ENCODE measurements at places on chromosomes 16 and 17.

DNA sequence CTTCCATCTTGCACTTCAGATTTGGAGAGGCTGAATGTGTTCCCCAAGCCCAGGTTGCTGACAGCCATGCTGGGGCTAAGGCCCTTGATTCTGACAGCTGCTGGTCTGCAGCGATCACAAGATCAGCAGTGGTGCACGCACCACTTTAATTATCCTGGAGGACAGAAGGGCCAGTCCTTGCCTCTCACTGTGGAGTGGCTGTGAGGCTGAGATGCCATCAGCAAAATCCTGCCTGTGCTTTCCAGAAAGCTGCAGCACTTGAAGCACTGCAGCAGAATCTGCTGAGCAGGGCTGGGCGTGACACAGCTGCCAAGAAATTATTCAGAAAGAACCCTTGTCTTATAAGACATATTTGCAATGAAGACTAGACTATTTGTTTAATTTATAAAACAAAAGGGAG, 37.1 kb downstream of the NUP93 start:
- no peak for DNase-seq

DNA sequence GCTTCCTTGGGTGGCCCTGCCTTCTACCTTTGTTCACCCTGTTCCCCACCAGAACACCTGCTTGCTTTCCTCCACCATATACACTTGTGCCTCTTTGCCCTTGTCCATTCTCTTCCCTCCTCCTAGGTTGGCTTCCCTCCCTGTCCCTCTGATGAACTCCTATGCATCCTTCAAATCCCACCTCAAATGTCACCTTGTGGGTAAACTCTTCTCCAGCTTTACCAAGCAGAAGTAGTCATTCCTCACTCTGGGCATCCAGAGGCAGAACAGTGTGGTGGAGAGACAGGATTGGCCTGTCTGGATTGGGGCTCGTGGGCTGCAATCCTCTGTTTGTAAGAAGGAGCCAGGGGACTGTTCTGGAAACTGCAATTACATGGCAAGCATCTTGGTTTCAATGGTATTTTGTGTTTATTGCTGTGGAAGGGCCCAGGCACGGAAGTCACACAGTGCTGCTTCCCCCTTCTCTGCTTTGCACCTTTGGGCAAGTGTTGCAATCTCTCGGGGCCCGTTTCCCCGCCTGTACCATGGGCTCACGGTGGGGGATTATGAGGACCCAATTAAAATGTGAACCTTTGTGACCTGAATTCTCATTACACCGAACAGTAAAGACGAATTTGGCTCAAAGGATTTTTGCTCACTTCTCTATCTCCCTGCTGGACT, 21.9 kb upstream of the NXPH3 start:
- no peak for DNase-seq

GRCh38 chr17:38605841-38606645, at the start of gene SRCIN1:
Gene SRCIN1, minus strand, starts transcription at chr17:38605952. Its CDS starts 247 bp downstream, at chr17:38605705.
- DNase-seq, result no peak

- DNase-seq, result no peak
Observed at GRCh38 chr17:49545806-49546545, 29.7 kb upstream of the NXPH3 start.

GRCh38 chr17:40061609-40062038, 1.1 kb upstream of the THRA start:
- DNase-seq, result no peak

DNA sequence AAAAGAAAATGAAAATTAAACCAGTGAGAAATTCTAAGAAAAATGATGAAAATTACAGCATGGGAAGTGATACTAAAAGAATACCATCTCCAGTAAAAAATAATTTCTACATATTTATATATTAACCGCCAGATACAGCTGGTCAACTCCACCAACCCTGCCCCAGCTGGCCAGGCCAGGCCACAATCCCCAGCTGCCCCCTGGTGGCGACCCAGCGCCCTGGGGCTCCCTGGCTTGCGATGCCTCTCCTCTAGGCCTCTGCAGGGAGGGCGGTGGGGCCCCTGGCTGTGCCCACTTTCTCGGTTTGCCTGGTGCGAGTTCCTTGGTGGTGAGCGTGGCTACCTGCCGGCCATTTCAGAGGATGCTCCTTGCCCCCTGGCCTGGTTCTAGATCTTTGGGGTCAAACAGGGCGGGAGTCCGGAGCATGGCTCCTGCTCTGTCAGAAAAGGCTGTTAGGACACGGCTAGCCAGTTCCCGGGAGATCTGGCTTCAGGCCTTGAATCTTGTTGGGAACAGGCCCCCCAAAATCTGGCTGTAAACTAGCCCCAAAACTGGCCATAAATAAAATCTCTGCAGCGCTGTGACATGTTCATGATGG, 14.5 kb downstream of the GLIS2 start:
- DNase-seq, result peak; percentile 41

- no peak for DNase-seq
Observed at GRCh38 chr16:15605839-15606517, 37.0 kb downstream of the MARF1 start.

- no peak for DNase-seq
Observed at GRCh38 chr17:8091033-8091687, 3.6 kb upstream of the ALOX12B start.

DNA sequence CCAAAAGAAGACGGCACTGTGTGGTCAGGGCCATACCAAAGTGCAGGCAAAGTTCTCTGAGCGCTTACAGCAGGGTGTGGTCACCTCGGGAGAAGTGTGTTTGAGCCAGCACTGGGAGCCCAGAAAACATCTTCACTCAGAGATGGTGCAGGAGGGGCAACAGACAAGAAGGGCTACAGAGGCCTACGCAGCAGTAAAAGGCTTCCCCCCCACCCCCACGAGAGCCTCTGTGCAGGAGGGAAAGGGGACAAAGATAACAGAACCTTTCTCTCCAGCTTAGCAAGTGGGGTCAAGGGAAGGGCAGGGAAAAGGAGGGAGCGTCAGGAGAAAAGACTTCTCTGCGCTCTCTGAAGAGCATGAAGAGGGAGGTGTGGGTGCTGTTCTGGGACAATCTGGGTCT, 2.8 kb downstream of the VAT1 start:
- DNase-seq, result no peak

DNA sequence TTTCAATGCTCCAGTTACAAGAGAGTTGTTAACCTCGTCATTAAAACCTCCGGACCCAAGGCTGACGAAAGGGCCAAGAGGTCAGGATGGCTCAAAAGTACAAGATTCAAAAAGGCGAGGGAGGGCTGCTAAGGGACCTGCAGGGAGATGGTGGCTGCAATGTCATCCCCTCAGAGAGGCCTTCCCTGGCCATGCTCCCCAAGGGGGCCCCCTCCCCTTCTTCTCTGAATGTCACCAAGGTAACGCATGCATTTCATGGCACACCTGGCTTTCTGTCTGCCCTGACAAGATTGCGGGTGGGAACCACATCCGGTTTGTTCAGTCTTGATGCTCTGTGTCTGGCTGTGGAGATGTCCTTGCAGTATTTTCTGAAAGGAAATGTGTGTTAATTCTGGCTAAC, 89.9 kb downstream of the C16orf78 start:
- DNase-seq, result peak; percentile 35

All from stimulated activated CD8-positive, alpha-beta memory T cell treated with anti-CD3 and anti-CD28 coated beads, Interleukin-4, amount 100 ng/mL, for 1 hour (primary cell).